ENCODE measurements at places on chromosomes 3 and 15. TPM values are rescaled to one million over a fixed set of nuclear protein-coding genes. Genes with fewer than 3 reads are reported as not detected.

GREM1 gene
- total RNA-seq = not detected

KCNH8 gene
- total RNA-seq = 4.3 TPM

AHSG gene
- total RNA-seq = not detected

MBD4 gene
- total RNA-seq = 144 TPM

GRCh38 chr3:113070681-113071113 lies 79.9 kb downstream of the GTPBP8 start:
- H3K27me3 ChIP-seq = no peaks in the 10 kb centered on the region
- H3K27ac ChIP-seq = no peak overlapping the region
- no peak overlapping the region for H3K4me3 ChIP-seq
- DNase-seq = no peak

DNA sequence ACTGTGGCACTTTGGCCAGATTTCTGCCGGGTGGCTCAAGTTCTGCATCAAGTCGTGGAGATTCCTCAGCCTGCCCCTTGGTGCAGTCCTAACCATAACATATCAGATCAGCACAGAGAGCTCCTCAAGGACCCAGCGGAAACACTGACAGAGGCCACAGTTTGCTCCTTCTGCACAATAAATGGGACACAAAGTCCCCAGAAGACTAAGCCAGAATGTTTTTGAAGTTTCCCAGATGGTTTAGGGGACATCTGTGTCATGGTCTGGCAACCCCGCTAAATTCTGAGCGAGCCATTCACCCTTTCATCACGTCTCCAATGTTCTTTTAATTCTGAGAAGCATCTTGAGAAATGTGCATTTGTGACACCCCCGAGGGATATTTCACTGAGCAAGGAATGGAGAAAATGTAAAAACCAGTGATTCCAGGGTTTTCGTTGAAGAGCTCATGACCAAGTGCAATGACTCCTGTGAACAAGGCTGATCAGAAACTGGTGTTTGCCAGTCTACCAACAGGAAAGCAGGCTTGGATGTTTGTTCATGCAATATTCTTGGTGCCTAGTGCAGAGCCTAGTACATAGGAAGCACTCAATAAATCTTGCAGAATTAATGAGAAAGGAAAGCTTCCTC lies 64.8 kb upstream of the LMCD1 start:
- H3K27ac ChIP-seq = no peak overlapping the region
- H3K36me3 ChIP-seq = no peaks in the 10 kb centered on the region
- no peak for DNase-seq
- H3K4me3 ChIP-seq = no peak overlapping the region

- DNase-seq = no peak
- no peak overlapping the region for H3K27ac ChIP-seq
- peaks cover 2% of the 10 kb centered on the region for H3K36me3 ChIP-seq
- H3K4me3 ChIP-seq = no peak overlapping the region
- no peaks in the 10 kb centered on the region for H3K27me3 ChIP-seq
These were observed 56.3 kb upstream of the RPL32 start for GRCh38 chr3:12897381-12898289.

- DNase-seq = no peak
- no peaks in the 10 kb centered on the region for H3K27me3 ChIP-seq
- H3K27ac ChIP-seq = no peak overlapping the region
- no peak overlapping the region for H3K4me3 ChIP-seq
- H3K36me3 ChIP-seq = no peaks in the 10 kb centered on the region
These were observed 18.2 kb downstream of the SYNM start for GRCh38 chr15:99122831-99123712.

- H3K27ac ChIP-seq = no peak overlapping the region
- no peak overlapping the region for H3K4me3 ChIP-seq
- no peaks in the 10 kb centered on the region for H3K27me3 ChIP-seq
- no peaks in the 10 kb centered on the region for H3K36me3 ChIP-seq
- DNase-seq = no peak
- H3K4me1 ChIP-seq = no peaks in the 10 kb centered on the region
These were observed 131.1 kb upstream of the ABHD17C start for GRCh38 chr15:80564056-80564455.

GRCh38 chr15:51731549-51732267 lies 5.7 kb downstream of the LYSMD2 start:
- peak overlapping the region; percentile 85 for H3K27ac ChIP-seq
- H3K36me3 ChIP-seq = peaks cover 3% of the 10 kb centered on the region
- peaks cover 93% of the 10 kb centered on the region for H3K4me1 ChIP-seq
- peak; percentile 91 for DNase-seq
- peak overlapping the region; percentile 53 for H3K4me3 ChIP-seq
- no peaks in the 10 kb centered on the region for H3K27me3 ChIP-seq

GRCh38 chr15:39627451-39628143 lies 46.7 kb downstream of the THBS1 start:
- H3K4me1 ChIP-seq = no peaks in the 10 kb centered on the region
- no peak overlapping the region for H3K27ac ChIP-seq
- no peak for DNase-seq

DNA sequence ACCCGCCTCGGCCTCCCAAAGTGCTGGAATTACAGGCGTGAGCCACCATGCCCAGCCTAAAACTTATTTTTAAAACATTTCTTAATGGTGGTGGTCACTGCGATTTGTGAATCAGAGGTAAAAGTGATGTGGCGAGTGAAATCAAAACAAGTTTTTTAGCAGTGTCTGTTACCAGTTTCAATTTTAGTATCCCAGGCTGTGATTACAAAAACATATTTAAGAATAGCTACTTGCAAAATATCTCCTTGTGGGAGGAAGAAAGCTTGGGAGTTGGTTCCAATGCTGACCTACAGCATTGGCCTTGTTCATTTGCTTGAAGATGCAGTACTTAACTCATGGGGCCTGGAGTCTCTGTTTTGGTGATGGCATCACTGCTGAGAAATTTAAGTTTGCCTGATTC lies 4.5 kb downstream of the RAB7A start:
- H3K36me3 ChIP-seq = no peaks in the 10 kb centered on the region
- peaks cover 68% of the 10 kb centered on the region for H3K4me1 ChIP-seq
- H3K27ac ChIP-seq = no peak overlapping the region
- DNase-seq = no peak
- no peaks in the 10 kb centered on the region for H3K27me3 ChIP-seq
- no peak overlapping the region for H3K4me3 ChIP-seq
